ENCODE measurements at places on chromosomes 6 and 20.

DNA sequence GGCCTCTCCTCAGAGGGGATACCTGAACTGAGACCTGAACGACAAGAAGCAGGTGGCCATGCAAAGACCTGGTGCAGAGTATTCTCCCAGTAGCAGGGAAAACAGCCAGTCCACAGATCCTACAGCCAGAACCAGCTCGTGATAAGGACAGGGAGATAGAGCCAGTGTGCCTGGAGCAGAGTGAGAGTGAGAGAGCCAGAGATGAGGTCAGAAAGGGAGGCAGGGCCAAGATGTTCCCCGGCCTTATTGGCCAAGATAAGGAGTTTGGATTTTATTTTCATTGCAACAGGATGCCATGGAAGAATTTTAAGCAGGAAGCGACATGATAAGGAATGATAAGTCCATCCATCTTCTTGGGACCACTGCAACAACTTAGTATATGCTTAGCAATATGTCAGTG lies 111.8 kb downstream of the UBE3D start:
- DNase-seq = peak; percentile 57

DNA sequence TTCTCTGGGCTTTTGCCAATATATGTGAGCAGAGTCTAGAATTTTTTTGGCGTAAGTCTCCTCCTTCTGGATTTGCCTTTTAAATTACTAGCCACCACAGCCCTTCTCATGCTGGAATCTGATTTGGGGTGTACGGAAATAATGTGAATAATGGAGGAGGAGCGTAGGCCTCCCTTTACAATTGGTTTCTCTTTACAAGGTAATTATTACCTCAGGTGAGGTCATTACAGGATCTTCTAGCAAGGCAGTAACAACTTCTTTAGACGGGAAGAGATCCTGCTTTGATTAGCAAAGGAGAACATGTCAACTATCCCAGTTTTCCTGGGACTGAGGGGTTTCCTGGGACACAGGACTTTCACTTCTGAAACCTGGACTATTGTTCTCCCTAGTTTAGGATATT lies 8.9 kb downstream of the RWDD2A start:
- no peak for DNase-seq

GRCh38 chr20:24935766-24936525 lies 13.1 kb upstream of the CST7 start:
- DNase-seq = no peak

- DNase-seq = no peak
Observed at GRCh38 chr20:36591854-36592641, 13.5 kb upstream of the RAB5IF start.

- DNase-seq = no peak
Observed at GRCh38 chr20:49477200-49477599, 5.3 kb downstream of the KCNB1 start.

Data from right cardiac atrium (tissue), 5 donors.